ENCODE measurements at places on chromosomes 4 and X.

GRCh38 chr4:98374643-98375042 is 113.5 kb downstream of the RAP1GDS1 start:
- no peak for DNase-seq

DNA sequence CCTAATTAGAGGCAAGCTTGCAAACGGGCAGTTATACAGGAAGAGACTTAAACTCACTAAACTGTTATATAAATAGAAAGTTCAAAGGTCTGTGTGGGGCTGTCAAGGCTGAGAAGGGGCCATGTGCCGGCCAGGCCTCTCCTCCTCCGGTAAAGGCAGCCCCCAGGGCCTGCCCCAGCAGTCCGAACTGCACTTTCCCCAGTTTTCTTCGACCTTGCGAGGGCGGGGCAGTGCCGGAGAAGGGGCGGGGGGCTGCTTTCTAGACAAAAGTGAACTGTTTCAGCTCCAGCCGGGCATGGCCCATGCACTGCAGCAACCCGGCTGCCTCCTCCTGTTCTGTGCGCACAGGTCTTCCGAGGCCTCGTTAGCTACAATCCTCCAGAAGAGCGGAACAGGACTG is 4.1 kb downstream of the AFF2 start:
- DNase-seq, result no peak

DNA sequence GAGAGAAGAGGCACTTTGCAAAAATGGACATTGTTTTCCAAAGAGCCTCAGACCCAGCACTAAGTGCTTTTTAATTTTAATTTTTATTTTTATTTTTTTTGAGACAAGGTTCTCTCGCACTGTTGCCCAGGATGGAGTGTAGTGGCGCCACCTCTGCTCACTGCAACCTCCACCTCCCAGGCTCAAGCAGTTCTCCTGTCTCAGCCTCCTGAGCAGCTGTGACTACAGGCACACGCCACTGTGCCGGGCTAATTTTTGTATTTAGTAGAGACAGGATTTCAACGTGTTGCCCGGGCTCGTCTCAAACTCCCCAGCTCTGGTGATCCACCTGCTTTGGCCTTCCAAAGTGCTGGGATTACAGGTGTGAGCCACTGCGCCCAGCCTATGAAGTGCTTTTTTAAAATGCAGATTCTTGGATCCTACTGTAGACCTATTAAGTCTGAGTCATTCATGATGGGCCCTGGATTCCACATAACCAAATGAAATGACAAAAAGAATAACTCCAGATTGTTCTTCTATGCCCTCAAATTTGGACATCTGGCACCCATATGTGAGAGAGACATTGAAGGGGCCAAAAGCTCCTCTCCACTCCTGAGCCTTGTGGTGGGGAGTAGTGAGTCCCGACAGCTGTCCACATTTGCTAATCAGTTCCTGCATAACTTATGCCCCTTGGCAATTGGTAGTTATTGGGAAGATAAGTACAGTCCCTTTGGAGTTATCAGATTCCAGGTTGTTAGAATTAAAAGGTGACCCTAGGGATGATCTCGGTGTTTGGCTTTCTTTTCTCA is 3.6 kb downstream of the NOCT start:
- DNase-seq, result no peak

DNA sequence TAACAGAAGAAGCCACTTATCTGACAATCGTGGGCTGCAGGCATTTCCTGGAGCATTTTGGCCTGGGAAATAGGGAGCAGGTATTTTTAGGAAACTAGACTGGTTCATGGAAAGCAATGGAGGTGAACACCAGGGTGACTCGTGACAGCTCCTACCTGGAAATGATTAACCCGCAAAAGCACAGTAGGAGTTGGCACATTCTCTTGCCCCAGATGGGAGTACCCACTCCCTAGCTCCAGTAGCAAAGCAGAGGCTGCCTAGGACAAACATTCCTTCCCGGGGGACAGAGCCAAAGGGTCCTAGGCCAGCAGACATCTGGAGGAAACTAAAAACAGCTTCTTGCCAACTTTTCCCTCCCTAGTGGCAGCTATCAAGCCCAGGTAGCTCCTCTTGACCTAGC is 29.0 kb downstream of the RTL5 start:
- no peak for DNase-seq

- DNase-seq, result no peak
Observed at GRCh38 chr4:108377021-108377420, 208.3 kb upstream of the LEF1 start.

DNA sequence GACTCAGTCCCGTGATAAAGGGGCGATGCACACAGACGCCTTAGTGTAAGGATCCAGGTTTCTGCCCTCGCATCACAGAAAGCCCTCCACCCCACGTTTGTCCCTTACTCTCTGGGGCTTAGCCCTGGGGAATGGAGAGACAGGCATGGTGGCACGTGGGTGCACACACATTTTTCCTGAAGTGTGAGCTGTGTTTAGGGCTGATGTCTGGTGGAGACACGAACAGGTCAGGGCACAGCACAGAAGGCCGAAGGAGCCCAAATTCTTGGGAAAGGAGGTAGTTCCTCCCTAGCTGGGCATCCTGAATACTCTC is 84.3 kb upstream of the DHRSX start:
- DNase-seq, result no peak

- no peak for DNase-seq
Observed at GRCh38 chr4:157689476-157689875, 468.9 kb downstream of the GRIA2 start.

GRCh38 chr4:41120297-41121217 is 93.8 kb downstream of the APBB2 start:
- DNase-seq, result no peak

DNA sequence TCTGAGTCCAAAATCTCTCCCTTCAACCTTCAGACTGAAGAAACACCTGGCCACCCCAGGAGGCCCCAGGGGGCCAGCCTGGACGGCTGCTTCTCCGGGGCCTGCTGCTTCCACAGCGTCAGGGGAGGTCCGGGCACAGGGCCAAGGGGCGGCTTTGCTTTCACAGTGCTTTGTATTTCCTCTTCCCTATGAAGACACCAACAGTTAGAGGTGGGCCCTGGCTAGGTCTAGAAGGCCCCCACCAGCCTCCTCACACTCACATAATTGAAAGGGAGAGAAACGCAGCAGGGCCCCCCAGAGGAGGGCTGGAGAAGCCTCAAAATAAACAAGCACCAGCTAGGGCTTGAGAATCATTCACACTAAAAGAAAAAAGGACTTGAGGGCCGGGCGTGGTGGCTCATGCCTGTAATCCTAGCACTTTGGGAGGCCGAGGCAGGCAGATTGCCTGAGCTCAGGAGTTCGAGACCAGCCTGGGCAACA is 17.8 kb downstream of the SCD5 start:
- no peak for DNase-seq

GRCh38 chrX:16714504-16714903 is 2.0 kb upstream of the CTPS2 start:
- DNase-seq, result no peak

Measured in stimulated activated CD4-positive, alpha-beta T cell treated with anti-CD3 and anti-CD28 coated beads, Interleukin-15, amount 100 ng/mL, for 1 hour (primary cell).